ENCODE measurements at places on chromosomes 1 and 21.

GRCh38 chr1:61279570-61279969 lies 197.2 kb downstream of the NFIA start:
- DNase-seq = no peak

DNA sequence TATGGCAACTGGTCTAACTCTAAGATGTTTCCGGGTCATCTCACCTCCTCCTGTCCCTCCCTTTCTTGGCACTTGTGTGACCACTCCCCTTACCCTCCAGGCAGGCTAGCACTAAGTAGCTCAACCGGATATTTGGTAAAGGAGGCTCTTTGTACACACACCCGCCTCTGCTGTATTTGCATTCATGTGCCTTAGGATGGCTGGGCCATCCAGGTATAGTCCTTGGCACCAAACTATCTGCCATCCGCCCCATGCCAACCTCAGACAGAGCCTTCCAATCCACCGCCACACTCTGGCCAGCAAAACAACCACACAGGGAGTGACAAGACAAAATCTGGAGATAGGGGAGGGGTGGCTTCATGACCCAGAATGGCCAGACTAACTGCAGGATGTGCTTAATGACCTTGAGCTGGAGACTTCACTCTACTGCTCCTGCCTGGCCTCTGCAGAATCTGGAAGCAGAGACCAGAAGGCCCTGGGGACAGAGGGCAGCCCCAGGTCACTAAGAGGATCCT lies 59.5 kb downstream of the CDK18 start:
- peak; percentile 48 for DNase-seq

- DNase-seq = no peak
These were observed 168.8 kb downstream of the TNR start for GRCh38 chr1:175574566-175574965.

DNA sequence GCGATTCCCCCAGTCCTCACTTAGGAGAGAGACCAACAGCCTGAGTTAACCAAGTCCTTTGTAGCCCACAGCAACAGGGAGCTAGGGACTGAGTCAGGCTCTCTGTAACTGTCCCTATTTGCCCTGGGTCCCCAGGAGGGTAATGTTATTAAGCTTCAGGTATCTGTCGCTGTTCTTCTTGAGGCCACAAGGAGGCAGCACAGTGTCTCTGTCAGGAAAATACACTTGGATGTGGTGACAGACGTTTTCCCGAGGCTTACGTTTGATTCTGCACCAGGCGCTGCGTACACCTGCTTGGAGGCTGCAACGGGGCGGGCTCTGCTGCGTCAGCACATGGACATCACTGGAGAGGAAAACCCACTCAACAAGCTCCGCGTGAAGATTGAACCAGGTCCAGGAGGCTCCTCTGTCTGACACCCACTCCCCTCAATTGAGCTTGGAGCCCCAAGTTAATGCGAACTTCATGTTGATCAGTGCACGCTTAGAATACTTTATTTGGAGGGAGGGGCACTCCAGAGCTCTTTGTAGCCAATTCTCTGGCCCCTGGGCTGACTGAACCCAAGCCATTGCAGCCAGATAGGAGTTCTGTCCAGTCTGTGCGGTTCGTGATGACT lies 10.7 kb upstream of the ELF3 start:
- DNase-seq = peak; percentile 53

DNA sequence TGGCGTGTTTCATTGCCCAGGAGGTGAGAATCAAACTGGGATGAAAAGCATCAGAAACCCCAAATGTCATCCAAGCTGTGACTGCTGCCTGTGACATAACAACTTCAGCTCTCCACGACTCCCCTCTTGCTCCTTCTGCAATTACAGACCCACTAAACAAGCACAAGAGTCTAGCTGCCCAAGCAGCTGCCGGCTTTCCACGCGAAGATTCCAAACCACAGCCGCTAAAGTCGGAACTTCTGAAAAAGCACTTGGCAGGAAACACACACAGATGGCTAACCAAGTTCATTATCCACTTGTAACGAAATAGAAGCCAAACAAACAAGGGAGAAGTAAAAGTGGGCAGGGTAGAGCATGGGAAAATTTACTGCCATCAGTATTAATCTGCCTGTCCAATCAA lies 198.1 kb downstream of the SLC35F3 start:
- DNase-seq = no peak

- DNase-seq = no peak
These were observed 81.0 kb downstream of the PDE9A start for GRCh38 chr21:42734323-42734971.

DNA sequence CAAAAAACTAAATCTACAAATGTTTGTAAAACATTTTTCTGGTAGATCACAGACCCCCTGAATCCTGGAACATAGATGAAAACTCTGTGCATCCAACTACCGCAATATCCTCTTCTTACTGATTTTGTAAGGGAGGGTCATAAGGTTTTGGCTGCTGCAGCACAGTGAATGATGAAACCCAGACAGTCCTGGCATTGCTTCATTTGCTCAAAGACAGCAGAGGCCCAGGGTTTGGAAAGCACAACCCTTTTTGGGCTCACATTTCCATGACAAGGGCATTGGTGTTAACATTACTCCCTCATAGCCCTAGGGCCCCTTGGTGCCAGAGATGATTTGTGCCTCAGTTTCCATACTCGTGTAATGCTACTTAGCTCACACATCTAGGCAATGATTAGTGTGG lies 51.2 kb downstream of the PLXNA2 start:
- DNase-seq = no peak

Data from Peyer's patch (tissue), 4 donors.